Stimulated activated CD8-positive, alpha-beta memory T cell treated with anti-CD3 and anti-CD28 coated beads, Interleukin-4, amount 100 ng/mL, for 1 hour (primary cell): ENCODE measurements at places on chromosomes 2 and 18.

GRCh38 chr2:8282858-8283252 is 399.0 kb upstream of the ID2 start:
- no peak for DNase-seq

DNA sequence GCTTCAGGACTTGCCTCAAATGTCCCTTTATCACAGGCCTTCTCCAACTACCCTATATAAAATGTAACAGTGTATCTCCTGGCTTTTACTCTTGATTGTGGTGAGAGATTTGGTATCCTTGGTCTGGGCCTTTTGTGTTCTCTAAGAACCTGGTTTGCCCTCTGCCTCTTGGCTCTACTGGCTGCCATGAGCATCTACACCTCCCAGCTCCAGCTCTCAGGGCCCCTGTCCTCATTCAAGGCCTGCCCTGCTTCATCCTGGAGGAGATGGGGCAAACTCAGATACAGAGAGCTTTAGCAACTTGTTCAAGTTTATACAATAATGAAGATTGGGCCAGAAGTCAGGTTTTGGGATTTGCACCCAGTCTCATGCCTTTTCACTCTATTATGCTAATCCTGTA is 45.0 kb downstream of the QPCT start:
- no peak for DNase-seq

- DNase-seq, result no peak
These were observed 22.4 kb upstream of the TOGARAM2 start for GRCh38 chr2:28958689-28959088.

- no peak for DNase-seq
These were observed 52.6 kb downstream of the AGAP1 start for GRCh38 chr2:235546436-235546835.

GRCh38 chr18:45764000-45764686 is 40.2 kb downstream of the SLC14A1 start:
- DNase-seq, result no peak

DNA sequence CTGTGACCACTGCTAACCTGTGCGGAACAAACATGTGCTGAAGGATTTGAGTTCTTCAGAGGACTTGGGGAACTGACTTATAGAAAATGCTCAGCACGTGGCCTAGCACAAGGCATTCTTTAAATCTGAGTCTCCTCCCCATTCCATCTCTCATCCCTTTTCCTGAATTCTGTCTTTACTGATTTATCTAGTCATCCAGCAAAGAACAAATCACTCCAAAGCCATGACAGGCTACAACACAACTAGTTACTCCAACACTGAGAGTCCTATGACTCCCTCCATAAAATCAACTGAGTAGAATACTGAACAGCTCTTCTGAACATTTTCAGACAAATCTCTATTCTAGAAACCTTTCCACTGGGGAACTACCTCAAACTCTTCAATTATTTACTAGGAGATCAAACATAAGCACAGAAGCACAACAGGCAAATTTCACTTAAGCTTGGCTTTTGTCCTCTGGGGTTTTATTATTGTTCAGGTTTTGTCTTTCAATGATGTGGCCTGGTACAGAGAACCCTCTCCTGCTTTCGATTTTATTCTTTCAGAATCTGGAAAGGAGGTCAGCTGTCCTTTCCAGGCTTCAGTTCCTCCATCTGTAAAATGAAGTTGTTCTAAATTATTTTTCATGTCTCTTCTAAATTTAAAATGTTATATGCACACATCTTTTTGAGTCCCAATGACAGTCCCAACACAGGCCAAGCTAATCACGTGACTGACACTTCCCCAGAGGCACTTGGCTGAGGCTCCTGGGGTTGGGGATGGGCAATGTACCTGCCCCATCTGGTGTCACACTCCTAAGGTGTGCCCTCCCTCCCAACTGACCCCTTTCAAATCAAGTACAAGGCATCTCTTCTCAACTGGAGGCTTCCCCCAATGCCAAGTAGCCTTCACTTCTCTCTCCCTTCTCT is 31.8 kb downstream of the RNU4ATAC start:
- no peak for DNase-seq

- DNase-seq, result no peak
These were observed 87.4 kb upstream of the KLF7 start for GRCh38 chr2:207252979-207253645.

DNA sequence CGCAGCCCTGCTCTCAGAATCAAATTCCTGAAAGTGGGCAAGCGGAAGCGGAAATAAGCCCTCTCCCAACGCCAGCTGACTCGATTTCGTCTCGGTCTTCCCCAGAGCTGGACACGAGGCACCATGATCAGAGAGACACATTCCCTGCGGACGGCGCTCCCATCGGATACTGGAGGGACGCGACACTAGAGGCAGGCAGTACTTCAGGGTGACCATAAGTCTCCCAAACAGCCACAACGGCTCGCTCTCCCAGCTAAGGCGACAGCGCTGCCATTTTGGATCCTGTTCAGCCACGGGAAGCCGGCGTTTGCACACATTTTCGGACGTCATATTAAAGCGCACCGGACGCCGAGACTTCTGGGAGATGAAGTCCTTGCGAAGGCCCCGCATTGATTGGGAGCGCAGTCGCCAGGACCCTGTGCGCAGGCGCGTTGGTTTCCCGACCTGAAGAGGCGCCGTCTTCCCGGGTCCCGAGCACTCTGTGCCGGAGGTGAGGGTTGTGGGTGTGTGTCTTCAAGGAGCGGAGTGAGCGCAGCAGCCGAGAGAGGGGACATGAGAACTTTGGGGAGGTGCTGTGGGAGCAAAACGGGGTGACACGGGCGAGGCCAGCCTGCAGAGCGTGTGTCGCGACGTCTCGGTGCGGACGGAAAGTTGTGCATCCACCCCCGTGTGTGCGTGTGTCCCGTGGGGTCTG is at the start of gene ZNF2:
Gene ZNF2, plus strand, starts transcription at position 439 of the 694 bp plus-strand sequence. CDS start 10,418 bp downstream, outside the sequence.
- DNase-seq, result peak; percentile 96

GRCh38 chr2:43175876-43176275 is 50.5 kb downstream of the ZFP36L2 start:
- DNase-seq, result no peak

DNA sequence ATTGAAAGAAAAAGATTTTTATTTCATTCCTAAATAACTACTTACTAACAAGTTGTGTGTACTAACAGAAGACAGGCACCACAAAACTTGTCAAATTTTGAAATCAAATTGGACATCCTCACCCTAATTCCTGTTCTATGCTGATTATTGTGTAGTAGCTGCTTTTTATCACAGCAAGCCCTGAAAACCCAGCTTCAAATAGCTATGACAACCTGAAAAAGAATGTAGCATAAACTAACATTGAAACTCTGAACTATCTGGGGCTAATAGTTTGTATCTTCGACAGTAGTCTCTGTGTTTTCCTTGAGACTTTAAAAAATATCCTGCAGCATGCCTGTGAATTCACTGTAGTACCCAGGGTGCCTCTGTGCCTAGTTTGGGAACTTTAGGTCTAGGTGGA is 122.6 kb downstream of the WDPCP start:
- no peak for DNase-seq

DNA sequence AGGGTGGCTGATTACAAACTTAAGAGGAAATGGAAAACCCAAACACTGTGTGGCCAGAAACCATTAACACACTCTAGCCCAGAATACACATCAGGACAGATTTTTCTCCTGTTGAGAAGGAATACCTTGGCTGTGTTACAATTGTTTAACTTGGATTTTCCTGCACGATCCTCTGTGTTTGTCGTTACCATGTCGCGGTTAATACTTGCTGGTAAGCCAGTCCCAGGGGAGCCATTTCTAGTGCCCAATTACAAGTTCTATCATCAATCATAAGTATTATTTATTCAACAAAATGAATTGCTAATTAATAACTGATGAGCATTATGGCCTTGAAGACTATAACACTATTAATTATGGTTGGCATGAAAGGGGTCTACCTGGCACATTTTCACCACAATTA is 146.8 kb downstream of the LNPK start:
- DNase-seq, result no peak

DNA sequence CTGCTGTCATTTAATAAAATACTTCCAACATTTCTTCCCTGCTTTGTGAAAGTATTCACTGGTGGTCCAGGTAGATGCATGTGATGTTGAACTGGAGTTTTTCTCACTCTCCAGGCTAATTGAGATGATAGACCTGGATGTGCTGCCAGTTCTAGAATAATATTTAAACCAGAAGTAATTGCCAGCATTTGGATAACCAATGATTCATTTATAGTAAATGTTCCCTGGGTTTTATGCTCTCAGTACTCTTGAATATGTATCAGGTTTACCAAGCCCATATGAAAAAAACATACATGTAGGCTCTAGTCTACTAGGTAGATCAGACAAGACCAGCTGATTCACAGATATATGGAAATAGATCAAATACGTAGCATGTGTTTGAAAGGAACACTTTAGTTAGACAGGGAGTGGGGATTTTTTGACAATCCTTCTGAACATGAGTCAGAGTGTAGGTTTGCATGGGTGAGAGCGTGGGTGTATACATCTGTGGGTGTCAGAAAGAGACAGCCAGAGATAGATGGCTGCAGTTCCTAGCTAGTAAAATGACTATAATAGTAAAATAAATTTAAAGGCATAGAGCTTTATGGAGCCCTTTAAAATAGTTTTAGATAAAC is 115.1 kb downstream of the NAB1 start:
- DNase-seq, result no peak

DNA sequence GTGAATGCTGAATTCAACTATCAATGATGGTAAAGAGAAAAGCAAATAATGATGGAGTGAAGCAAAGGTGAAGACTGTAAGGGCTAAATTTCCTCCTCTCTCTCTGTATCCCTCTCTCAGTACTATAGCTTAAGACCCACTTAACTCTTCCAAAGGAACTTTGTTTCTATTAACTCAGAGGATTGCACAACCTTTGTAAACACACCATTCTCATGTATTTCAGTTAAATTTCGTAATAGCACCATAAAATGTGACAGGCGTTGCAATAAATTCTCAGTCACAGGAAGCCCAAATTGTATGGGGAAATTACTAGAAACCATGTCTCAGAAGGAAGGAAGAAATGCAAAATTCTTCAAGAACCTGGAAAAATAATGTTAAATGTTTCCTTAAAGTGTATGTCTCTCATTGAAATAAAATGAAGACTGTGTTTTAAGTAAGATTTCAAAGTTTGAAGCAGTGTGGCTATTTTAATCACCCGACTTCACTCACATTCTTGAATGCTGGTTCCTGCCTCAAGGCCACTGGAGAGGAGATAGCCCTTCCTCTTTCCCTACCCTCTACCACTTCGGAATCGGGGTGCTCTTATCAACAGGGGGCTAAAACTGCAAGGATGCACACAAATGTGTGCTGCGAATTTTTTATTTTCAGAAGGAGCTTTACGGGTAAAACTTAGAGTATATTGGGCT is 112.1 kb downstream of the FTCDNL1 start:
- no peak for DNase-seq

DNA sequence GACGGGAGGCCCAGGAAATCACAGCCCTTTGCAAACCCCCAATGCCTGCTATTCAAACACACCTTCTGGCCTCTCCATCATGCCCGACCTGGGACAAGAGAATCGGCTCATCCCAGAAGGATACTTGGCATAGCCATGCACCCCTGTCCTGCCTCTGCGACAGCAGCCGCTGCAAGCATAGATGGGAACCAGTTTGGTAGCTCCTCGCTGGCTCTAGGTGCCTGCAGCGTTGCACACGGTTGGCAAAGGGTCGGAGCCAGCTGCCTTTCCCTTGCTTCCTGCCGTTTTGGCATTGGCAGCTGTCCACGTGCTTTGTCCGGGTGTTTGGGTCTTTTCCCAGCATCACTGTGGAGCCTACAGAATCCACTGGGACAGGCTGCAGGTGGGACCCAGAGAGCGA is 76.9 kb downstream of the TWIST2 start:
- DNase-seq, result no peak

DNA sequence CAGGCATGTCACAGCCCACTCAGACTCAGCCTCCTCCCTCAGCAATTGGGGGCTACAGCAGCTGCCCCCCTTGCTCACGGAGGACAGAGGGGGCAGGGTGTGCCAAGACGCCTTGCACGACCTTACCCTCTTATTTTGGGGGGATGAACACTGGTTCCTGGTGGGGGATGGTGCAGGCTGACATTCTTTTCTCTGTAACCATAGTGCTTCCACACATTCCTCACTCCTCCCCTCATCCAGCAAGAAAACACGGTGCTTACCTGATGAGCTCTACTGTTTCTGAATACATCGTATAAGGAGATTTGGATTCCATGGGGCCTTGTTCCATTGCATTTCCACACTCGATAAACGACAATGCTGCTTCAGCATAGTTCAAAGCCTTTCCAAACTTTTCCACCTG is 75.4 kb upstream of the REV1 start:
- DNase-seq, result no peak

GRCh38 chr2:211762479-211762878 is 776.1 kb downstream of the ERBB4 start:
- no peak for DNase-seq

GRCh38 chr18:61256291-61256690 is 76.9 kb upstream of the CDH20 start:
- no peak for DNase-seq

- DNase-seq, result no peak
These were observed 76.6 kb downstream of the OSBPL1A start for GRCh38 chr18:24321071-24321470.

DNA sequence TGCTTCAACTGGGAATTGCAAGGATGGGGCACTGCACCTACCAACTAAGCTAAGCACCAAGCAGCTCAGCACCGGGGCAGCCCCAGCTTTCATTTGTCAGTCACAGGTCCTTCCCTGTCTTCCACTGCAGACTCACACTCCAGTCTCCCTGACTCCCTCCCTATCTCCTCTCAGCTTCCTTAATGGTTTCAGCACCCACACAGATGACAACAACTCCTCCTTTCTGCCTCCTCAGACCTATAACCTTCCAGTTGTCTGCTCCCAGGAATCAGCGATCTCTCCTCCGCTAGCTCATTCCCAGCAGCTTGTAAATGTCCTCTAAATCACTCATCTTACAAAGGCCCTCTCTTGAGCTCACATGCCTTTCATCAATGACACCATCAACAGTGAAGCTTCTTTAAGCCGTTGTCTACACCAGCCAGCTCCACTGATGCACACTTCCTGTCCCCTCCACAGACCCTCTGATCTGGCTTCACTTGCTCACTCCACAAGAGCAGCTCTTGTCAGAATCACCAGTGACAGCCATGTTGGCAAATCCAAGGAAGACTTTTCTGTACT is 32.1 kb downstream of the CLASP1 start:
- no peak for DNase-seq

- no peak for DNase-seq
These were observed 28.4 kb upstream of the DTNB start for GRCh38 chr2:25701801-25702200.

- DNase-seq, result no peak
These were observed 62.4 kb downstream of the PPP1R1C start for GRCh38 chr2:182048088-182048487.
